ENCODE measurements at places on chromosomes 12 and 14.

DNA sequence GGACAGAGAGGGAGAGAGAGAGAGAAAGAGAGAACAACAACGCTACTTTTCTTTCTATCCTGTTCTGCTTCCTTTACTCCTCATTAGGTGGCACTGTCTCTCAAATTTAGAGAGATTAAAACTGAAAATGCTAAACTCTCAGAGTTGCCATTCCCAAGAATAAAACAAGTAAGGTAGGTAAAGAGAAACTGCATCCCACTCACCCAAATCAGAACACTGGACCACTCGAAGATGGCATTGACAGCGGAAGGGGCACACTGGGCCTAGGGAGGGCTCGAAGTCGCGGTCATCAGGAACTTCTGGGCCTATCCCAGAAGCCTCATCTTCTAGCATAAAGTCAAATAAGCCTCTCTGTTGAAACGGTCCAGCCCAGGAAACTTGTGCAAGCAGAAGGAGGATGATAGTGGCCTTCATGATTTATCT is 4.5 kb downstream of the DCN start:
- DNase-seq, result no peak

GRCh38 chr14:69289811-69290520 is 30.0 kb downstream of the GALNT16 start:
- no peak for DNase-seq

GRCh38 chr12:121296618-121297434 is at the start of gene CAMKK2:
CAMKK2 (minus strand) TSS chr12:121296709; CDS start chr12:121274526, 22,183 bp downstream.
- DNase-seq, result peak; percentile 85

DNA sequence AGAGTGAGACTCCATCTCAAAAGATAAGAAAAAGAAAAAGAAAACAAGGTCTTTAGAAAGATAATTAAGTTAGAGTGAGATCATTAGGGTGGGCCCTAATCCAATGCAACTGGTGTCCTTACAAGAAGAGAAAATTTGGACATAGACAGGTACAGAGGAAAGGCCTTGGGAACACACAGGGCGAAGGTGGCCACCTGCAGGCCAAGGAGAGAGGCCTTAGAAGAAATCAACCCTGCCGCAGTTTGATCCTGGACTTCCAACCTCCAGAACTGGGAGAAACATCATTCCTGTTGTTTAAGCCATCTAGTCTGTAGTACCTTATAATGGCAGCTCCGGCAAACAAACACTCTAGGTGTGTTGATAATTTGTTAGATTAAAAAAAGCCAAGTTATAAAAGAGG is 491.9 kb downstream of the MED13L start:
- DNase-seq, result no peak

- peak; percentile 58 for DNase-seq
Measured at GRCh38 chr12:113854385-113855142, 111.6 kb downstream of the RBM19 start.

GRCh38 chr12:111573476-111573875 is 25.6 kb downstream of the ATXN2 start:
- no peak for DNase-seq

DNA sequence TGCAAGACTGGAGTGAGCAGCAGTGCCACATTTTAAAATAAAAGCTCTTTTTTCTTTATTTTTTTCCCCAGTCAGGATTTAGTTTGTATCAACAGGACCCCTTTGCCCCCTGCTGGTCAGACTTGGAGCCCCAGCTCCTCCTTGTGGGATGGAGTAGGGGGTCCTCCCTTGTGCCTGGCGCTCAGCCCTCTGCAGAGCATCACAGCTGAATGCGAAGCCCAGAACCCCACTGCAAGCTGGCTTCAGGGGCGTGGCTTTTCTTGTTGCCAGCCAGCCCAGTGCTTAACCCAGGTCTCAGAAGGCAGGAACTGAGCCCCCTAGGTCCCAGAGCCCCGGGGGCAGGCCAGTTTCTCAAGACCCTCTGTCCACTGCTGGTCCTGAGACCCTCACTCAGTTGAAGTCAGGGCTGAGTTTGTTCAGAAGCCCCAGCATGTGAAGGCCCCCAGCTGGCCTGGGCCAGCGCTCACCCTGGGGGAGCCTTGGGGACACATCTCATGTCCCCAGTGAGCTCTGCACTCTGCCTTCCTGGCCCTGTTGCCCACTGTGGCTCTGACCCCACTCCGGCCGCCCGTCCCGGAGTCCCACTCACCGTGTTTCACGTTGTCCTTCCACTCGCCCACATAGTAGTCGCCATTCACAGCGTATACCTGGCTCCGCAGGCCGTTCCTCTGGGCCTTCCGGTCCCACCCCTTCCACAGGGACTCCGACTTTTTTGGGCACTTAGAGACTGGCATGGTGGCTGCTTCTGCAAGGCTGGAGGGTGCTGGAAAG is 519 bp downstream of the MORN3 start:
- DNase-seq, result no peak

Measured in NCI-H2107 (cell line).